ENCODE measurements at places on chromosomes 1 and 21.
A peak's percentile ranks its signal among the peaks of the same experiment; 100 is the strongest.

- no peak for DNase-seq
These were observed 102.3 kb upstream of the TIAM1 start for GRCh38 chr21:31446226-31446855.

DNA sequence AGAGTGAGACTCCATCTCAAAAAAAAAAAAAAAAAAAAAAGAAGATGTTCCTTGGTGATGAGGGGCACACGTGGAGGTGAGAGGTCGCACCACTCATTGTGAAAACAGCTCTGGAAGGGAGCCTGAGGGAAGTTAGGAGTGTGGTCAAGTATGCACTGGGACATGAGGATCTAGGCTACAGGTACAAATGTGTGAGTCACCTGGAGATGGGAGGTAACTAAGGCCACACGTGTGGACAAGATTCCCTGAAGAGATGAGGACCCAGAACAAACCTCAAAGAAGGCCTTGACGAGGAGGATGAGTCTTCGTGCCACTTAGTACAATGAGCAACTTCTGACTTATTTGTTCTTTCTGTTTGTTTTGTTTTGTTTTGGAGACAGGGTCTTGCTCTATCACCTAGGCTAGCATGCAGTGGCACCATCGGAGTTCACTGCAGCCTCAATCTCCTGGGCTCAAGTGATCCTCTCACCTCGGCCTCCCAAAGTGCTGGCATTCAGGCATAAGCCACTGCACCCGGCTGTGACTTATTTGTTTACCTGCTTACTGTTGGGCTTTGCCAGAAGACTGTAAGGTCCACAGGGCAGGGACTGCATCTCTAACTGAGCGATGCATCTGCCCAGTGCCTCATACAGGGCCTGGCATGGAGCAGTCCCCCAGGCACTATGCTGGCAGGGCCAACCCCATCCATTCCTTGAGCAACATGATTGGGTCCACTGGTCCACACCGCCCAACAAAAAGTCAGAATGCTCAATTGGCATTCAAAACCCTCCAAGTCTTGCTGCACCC lies 6.4 kb downstream of the ASAP3 start:
- DNase-seq: no peak

DNA sequence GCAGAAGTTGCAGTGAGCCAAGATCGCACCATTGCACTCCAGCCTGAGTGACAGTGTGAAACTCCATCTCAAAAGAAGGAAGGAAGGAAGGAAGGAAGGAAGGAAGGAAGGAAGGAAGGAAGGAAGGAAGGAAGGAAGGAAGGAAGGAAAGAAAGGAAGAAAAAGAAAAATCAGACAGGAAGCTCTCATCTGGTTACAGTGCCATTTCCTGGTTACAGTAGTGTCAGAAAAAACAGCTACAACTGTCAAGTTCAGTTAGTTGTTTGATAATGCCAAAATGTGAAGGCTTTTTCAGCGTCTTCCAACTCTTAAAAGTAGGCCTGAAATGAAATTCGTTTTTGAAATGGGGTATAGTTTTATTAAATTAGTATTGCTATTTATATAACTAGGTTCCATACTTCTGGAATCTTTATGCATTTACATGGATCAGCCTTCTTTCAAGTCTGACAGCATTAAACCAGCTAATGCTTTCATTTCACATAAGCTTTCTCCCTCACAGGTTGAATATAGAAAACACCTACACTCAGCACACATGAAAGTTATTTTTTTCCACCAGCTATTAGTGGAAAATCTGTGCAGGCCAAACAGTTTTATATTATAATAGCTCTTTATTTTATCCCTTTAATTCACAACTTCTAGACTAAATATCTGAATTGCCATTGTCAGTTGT lies 21.2 kb downstream of the PTPN22 start:
- DNase-seq: no peak

DNA sequence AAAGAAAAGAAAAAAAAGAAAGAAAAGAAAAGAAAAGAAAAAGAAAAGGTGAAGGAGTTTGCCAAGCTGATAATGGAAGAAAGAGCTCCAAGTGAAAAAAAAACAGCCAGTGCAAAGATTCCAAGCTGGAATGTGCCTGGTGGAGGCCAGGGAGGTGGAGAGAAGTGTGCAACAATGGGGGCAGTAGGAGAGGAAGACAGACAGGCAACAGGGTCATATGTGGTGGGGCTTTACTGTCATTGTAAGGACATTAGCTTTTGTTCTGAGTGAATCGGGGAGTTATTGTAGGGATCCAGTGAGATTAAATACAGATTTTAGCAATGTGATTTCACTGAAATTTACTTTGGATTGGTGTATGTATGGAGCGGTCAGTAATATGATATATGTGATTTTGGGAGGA lies 14.0 kb upstream of the MYSM1 start:
- DNase-seq: no peak

- DNase-seq: no peak
These were observed 46.9 kb upstream of the ADARB1 start for GRCh38 chr21:45027241-45028196.

DNA sequence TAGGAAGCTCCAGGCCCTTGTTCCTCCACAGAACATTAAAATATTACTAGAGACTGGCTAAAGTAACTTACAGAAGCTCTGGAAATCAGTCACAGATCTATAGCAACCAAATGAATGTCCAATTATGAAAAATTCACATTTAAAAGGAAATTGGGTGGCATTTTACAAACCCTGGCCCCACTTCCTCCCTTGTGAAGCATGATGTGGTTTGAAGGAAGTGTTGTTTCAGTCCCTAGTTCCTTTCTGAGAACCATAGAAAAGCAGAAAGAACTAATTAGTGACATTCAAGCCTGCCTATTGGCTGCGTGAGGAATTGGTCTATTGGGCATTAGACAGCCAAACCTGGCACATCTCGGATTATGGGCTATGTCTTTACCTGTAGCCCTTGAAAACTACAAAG lies 649.7 kb upstream of the NEGR1 start:
- no peak for DNase-seq

DNA sequence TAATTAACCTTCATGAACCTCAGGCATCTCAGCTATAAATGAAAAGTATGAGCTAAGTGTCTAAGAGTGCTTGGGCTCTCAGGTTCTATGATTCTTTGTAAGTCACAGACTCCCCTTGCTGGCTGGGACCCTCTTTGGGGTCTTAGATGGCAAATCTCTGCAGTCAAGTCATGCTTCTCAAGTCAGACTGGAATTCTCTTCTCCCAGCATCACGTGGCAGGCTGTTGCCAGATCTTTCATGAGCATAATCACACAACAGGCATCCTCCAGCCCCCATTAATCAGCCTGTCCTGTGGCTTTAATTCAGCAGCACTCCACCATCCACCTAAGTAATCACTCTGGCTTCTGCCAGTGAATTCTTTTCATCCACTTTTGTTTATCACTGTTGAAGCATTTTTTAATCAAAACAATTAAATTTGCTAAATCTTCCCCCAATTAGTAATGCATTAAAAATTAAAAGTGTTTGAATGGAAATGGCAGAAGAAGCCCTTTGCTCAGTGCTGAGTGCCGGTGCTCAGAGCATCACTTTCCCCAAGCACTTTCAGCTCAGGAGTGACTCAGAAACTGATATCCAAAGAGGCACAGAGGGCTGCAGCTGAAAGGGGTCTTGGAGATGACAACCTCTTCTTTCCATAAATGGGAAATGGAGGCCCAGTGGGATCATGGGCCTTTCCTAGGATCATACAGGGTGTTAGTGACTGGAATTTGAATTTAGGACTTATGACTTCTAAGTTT lies 50.2 kb downstream of the C8A start:
- no peak for DNase-seq

- DNase-seq: peak; percentile 95
These were observed 15.6 kb upstream of the ZMYM6 start for GRCh38 chr1:35047188-35047858.

- no peak for DNase-seq
These were observed 102.0 kb downstream of the TGFB2 start for GRCh38 chr1:218447010-218447689.

GRCh38 chr1:85581802-85582686 lies 1.5 kb downstream of the CCN1 start:
- peak; percentile 76 for DNase-seq

- DNase-seq: no peak
These were observed at the start of gene DMRTB1 for GRCh38 chr1:53459321-53460175. Gene DMRTB1 (plus strand): TSS chr1:53459399. CDS start chr1:53459454, 55 bp downstream.

GRCh38 chr1:76068542-76068941 lies 6.0 kb upstream of the ST6GALNAC3 start:
- peak; percentile 52 for DNase-seq

DNA sequence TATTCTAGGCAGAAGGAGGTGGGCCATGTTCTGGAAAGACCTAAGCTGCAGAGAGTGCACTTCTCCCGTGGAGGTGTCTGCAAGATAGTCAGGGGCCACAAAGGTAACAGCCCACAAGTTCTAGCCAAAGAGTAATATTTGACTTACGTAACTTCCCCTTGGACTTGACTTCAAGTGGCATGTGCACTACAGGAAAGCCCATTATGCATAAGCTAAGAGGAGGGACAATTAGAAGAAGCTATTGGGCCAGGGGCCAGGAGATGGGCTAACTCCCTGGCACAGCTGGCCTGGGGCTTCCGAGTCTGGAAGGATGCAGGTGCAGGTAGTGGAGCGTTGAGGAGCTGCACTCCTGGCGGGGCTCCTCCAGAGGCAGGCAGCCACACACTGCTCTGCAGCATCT lies 58.3 kb downstream of the ERG start:
- no peak for DNase-seq

GRCh38 chr1:219126377-219126776 lies 47.3 kb upstream of the LYPLAL1 start:
- no peak for DNase-seq

- peak; percentile 60 for DNase-seq
These were observed 18.5 kb upstream of the KCNE2 start for GRCh38 chr21:34345091-34345871.

DNA sequence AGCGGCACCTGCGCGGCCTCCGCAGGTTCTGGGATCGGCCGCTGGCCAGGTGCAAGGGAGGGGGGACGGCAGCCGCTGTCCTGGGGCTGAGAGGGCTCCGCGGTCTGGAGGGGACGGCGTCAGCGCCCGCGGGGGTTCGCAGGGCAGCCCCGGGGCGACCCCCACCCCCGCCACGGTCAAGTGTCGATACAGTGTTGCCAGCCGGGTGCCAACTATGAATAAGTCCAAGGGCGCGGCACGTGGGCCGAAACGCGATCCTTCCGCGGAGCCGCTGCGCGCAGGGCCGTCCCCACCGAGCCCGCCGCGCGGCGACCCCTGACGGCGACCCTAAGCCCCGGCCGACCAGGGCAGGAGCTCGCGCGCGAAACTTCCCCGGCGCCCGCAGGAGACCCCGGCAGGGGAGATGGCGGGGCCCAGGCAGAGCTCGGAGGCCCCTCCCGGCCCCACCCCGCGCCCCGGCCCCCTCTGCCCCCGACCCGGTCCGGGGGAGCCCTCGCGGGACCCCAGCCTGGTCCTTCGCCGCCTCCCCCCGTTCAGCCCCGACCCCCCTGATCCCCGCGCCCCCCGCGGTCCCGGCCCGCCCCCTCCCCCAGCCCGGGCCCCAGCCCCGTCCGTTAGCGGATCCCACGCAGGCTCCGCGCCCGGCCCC lies 586 bp upstream of the AGPAT3 start:
- peak; percentile 16 for DNase-seq

GRCh38 chr1:68808351-68808750 lies 311.5 kb upstream of the DEPDC1 start:
- no peak for DNase-seq

- no peak for DNase-seq
These were observed 52.8 kb downstream of the SDC3 start for GRCh38 chr1:30855686-30856259.

GRCh38 chr1:243508303-243508713 lies 252.5 kb downstream of the SDCCAG8 start:
- no peak for DNase-seq

DNA sequence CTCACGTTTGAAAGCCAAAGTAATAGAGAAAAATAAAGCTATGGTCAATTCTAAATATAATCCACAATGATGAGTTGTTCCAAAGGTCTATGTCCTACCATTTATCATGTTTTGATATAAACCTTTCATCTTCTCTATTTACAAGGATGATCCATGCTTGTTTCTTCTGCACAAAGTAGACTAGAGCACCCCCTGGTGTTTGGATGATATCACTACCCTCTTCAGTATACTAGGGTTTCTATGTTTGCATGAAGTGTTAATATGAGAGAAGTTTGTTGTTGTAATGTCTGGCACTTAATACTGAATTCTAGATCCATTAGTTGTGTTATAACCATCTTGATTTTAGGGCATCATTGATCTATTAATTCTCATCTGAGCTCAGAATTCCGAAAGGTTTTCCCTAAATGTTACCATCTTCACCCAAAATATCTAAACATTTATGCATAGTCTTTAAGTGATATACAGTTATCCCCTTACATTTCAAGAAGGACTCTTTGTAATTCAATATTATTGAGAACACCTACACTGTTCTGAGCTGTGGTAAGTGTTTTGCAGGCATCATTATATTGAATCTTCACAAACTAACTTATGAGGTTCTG lies 21.1 kb downstream of the CLDN8 start:
- DNase-seq: no peak

GRCh38 chr1:206674745-206675175 lies 9.9 kb upstream of the MAPKAPK2 start:
- DNase-seq: peak; percentile 100

- DNase-seq: no peak
These were observed 8.0 kb downstream of the CYYR1 start for GRCh38 chr21:26565111-26565510.

DNA sequence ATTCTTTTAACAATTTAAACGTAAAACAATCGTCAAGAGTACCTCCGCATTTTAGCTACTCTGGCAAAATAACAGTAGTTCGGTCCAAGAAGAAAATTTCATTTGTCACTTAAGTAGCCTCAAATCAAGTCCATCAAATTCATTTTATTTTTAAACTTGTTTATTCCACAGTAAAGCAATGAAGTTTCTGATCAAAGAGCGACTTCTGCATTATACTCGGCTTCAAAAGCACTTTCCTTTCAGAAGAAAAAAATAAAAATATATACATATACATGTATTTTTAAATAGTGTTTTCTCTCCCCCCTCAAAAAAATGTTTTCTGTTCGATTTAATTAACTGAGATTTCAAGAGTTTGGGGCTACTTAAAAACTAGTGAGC lies 115.0 kb downstream of the RERE start:
- DNase-seq: no peak

GRCh38 chr1:18642278-18643095 lies 11.8 kb downstream of the PAX7 start:
- DNase-seq: no peak

DNA sequence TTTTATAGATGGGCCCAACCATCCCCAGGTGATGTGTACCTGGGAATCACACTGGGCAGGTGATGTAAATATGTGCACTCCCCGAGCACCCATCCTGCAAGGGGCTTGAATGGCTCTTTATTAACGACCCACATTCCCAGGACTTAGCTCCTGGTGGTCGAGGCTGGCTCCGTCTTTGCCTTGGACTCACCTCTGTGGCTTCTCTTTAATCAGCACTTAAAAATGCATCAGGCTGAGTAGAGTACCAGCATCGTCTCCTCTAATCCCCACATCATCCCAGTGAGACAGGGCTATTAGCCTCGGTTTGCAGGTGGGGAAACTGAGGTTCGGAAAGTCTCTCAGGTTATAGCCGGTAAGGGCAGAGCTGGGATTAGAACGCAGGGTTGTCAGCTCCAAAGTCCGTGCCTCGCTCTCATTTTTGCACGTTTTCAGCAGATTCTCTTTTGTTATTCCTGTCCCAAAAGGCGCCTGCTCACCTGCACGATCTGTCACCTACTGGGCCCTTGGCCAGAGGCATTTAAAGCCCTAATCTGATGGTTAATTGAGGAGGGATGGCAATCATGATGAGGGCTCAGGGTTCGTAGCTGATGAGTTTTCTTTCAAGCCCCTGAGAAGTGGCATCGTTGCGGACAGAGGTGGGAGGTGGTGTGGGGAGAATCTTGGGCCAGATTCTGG lies 29.4 kb downstream of the SPSB1 start:
- DNase-seq: no peak

GRCh38 chr1:165703648-165704047 lies 5.3 kb upstream of the ALDH9A1 start:
- no peak for DNase-seq

- no peak for DNase-seq
These were observed 213.7 kb upstream of the VAMP3 start for GRCh38 chr1:7557301-7557891.

Data from IMR-90 (cell line).